Colonic mucosa (tissue), 4 donors: ENCODE measurements at places on chromosomes 1 and 21.

DNA sequence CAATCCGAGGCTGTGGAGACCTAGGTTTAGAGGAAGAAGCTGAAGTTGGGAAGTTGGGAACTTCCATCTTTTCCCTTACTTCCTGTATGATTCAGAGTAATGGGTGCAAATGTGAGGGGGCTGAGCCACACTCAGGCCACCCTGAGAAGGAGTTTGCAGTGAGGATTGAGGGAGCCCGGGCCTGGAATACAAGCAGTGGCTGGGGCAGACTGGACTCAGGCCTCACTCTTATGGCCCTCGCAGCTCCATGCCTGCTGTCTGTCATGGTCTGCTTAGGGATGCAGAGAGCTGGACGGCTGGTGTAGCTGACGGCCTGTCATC, 73.7 kb upstream of the RAB4A start:
- no peak for DNase-seq

- no peak for DNase-seq
Observed at GRCh38 chr1:93702111-93702827, 20.6 kb upstream of the BCAR3 start.

GRCh38 chr1:153646672-153647345, 11.7 kb upstream of the SNAPIN start:
- DNase-seq: no peak

DNA sequence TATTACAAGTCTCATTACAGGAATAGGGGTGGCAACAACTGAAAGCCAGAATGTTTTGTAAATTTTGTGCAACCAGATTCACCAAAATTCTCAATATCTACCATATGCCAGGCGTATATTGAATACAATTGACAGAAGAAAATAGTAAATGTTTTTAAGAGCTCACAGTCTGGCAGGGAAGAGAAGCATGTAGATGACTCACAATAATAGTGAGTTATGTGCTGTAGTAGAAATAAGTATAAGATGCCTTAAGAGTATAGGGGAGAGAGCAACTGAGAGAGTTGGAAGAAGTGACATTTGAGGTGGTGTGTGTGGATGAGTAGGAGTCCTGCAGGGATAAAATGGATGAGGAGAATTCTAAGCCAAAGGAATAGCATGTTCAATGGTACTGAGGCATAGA, 170.5 kb upstream of the FGGY start:
- DNase-seq: no peak

DNA sequence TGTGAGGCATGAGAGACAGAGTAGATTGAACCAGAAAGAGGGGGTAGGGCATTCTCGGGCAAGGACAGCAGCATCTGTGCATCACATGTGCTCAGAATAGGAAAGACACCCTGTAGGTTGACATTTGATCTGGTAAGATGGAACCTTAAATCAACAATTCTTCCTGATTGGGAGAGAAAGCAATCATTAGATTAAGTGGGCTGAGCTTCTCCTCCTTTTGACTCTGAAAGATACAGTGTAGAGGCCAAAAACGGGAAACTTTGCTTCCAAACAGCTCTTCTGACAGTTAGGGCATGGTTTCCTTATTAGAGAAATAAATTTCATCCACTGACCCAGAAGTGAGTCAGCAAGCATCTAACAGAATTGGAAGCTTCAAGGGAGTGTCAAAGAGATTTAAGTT, 9.7 kb downstream of the KIF14 start:
- no peak for DNase-seq

DNA sequence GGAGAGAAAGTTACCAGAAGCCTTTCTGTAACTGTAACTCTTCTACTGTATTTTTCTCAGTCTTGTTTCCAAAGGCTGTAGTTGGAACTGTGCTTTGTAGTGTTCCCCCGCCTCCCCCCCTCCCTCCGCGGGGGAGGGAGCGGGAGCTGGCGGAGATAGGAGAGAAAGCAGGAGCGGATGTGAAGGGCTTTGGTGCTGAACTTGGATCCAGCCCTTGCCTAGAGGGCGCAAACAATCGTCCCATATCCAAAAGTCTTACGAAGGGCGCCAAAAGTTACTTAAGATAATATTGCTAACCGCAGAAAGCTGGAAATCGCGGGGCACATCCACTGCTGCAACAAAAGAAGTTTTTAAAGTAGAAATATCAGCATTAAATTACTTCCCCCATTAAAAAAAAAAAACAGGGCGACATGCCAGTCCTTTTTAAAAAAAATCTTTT, 2.4 kb upstream of the NFIA start:
- peak; percentile 83 for DNase-seq

DNA sequence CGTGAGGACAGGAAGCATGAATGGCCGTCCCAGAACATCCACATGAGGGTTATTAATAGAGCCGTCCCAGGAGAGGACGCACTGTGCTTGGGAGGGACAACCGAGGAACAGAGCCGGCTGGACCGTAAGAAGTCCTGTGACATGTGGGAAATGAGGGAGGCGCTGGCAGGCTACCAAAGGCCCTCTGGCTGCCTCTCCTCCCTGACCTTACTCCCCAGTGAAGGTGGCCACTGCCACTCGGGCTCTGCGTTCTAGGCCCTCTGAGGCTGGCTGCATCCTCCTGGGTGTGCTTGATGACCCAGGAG, 15.5 kb upstream of the NPPB start:
- DNase-seq: no peak

- DNase-seq: peak; percentile 64
Observed at GRCh38 chr1:46181343-46182260, 5.3 kb upstream of the P3R3URF start.

DNA sequence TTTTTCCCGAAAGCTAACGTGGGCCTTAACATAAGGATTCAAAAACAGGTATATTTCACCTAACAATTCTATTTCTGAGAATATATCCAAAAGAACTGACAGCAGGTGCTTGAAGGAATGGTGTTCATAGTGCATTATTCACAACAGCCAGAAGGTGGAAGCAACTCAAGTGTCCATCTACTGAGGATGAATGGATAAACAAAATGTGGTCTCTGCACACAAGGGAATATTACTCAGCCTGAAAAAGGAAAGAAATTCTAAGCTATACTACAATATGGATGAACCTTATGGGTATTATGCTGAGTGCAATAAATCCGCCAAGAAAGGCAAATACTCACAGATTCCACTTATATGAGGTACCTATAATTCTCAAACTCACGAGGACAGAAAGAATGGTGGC, 6.1 kb upstream of the RIPPLY3 start:
- DNase-seq: no peak

- peak; percentile 92 for DNase-seq
Observed at GRCh38 chr1:47179017-47179987, 10.5 kb downstream of the PDZK1IP1 start.

DNA sequence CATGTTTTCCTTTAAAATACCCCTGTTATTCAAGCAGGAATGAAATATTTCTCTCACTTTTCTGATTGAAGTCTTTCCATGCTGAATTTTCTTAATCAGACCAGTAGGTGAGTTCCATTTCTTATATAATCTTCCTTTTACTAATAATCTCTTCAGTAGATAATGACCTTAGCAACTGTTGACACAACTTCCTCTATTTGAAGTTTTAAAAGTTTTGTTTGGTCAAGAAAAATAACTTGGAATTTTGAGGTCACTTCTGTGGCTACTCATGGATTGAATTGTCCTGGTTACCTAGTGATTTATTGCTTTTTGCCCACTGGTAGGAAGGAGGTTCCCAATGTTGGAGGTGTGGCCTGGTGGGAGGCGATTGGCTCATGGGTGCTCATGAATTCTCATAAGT, 70.6 kb upstream of the PAXBP1 start:
- DNase-seq: no peak

GRCh38 chr1:235566084-235566483, 61.8 kb upstream of the B3GALNT2 start:
- no peak for DNase-seq

DNA sequence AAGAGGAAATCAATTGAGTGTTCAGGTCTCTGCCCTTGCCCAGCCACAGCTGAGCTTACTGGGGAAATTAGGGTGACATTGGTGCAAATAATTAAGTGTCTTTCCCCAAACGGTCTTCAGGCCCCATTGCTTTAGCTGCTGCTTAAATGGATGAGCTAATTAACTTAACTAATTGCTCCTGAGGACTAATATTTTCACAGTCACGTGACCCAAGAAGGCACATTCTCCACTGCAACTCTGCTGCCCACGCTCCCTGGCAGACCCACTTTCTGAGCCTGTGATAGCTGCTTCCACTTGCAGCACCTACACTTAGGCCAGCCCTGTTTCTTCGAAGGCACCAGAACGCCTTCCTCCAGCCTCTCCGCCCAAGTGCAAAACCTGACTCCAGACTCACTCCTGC, 56.2 kb downstream of the SYT2 start:
- DNase-seq: no peak

GRCh38 chr21:28604946-28605537, 387.6 kb downstream of the LTN1 start:
- DNase-seq: no peak

DNA sequence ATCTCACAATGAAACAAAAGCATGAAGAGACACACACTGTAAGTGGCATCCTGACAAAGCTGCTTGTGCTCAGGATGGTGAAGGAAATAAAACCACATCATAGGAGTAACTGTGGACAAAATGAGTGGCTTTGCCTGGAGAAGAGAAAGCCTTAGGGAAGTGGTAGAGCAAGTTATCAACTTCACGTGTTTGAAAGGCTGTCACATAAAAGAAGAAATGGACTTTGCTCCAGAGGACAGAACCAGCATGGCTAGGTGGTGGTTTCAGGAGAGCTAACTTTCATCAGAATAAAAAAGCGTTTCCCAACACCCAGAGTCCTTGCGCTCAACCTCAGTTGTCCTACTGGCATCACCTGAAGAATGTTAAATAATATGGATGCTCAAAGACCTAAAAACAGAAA, 139.9 kb downstream of the SETD4 start:
- no peak for DNase-seq

DNA sequence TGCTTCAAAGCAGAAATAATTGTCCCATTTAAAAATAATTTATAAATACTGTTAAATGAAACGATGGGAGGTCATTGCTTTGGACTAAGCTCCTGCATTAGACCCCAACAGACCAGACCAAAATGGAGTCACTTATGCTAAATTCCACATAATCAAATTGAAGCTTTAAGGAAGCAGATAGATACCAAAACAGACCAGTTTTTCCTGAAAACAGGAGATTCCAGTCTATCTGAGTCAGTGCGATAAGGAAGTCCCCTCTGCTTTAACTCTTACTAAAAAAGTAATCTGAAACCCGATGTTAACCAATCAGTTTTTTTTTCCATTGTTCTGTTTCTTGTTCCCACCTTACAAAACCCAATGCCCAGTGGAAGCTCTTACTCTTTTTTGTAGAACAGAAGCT, 16.2 kb upstream of the DNASE2B start:
- DNase-seq: no peak

GRCh38 chr21:40640266-40640789, 206.6 kb downstream of the DSCAM start:
- no peak for DNase-seq

- peak; percentile 78 for DNase-seq
Observed at GRCh38 chr1:15412843-15413242, 3.2 kb downstream of the EFHD2 start.

DNA sequence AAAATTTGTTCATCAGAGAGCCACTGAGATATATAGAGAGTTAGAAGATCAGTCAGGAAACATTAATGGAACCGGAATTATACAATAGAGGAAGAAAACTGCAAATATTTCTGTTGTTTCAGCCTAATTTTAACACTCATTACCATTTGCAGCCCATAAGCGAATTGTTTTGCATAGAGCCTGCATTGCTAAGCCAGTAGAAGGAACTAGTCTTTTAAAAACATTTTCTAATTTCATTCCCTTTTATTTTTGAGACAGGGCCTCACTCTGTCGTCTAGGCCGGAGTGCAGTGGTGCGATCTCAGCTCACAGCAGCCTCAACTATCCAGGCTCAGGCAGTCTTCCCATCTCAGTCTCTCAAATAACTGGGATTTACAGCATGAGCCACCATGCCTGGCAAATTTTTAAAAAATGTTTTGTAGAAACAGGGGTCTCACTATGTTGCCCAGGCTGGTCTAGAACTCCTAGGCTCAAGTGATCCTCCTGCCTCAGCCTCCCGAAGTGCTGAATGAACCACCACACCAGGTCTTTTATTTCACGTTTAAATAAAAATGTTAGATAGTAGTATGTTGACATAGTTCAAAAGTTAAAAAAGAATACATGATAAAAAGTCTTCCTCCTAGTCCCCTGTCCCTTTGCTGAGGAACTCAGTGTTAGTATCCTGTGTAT, 25.3 kb downstream of the MPZL1 start:
- DNase-seq: no peak

- DNase-seq: no peak
Observed at GRCh38 chr1:31428436-31429221, 15.6 kb downstream of the SERINC2 start.

GRCh38 chr21:44756423-44757185, 45.0 kb downstream of the UBE2G2 start:
- DNase-seq: no peak

GRCh38 chr1:91278754-91279153, 125.9 kb downstream of the HFM1 start:
- DNase-seq: no peak

GRCh38 chr1:156593661-156593989, 2.0 kb downstream of the NAXE start:
- DNase-seq: no peak

DNA sequence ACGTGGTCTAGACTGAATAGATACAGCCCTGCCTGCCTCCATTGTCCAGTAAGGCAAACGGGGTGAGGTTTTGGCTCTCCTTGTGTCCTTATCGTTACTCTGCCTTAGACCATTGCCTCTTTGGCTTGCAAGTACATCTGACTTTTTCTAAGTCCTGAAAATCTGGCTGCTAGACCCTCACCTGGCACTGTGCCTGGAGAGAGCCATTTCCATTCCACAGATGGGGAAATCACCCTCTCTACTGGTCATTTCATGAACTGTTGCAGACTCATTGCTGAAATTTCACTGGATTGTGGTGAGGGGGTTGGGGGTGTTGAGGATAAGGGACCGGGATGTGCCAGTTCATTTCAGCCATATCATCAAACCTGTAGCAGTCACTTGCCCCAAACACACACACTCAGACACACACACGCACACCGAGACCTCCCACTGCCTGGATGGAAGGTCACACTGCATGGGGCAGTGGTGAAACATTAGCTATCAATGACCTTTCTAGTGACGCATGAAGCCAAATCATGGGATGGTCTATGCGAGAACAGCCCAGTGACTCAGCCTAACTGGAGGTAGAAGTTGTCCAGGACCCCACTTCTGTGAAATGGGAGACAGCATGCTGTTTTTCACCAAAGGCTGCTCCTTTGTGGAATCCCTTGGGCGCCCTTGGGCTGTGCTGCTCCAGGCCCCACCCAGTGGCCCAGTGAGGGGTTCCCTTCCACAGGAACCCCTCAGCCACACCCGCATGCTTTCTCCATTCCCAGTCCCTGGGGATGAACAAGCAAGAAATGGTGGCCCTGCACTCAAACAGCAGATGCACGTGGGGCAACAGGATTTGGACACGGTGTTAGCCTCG, 34.9 kb upstream of the VASH2 start:
- no peak for DNase-seq

DNA sequence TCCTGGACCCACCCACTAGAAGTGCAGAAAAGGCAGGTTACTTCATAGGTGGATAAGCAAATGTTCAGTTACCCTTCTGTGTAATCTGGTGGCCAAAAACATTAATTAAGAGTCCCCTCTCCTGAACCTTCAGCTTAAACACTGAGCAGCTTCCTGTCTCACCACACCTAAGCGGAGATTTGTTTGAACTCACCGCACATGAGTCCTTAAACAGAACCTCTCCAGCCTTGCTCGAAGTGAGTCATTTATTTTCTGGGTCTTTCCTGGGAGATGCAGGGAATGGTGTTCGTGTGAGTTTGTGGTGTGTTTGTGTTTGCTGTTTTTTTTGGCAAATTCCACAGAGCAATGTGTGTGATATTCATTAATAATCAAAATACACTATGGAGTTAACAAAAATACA, 7.6 kb upstream of the FNBP1L start:
- no peak for DNase-seq
